ENCODE measurements at places on chromosomes 2 and 18.
A peak's percentile ranks its signal among the peaks of the same experiment; 100 is the strongest.

GRCh38 chr2:27664154-27664574 lies 475 bp downstream of the SLC4A1AP start:
- no peak for DNase-seq

DNA sequence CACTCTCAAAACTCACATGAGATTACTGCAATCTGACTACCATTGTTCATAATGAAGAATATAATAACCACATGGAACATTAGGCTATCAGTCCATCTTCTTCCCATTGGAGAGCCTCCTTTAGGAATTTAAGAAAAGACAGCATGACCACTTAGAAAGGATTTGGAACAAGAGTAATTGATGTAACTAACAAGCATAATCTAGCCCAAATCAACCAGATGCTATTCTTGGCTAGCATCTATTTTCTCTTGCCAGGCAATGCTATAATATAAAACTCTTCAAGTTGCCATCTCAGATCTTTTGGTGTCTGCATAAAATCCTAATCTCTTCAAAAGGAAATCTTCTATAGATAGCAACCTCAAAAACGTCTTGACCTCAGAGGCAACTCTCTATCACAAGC lies 152.0 kb upstream of the REG3G start:
- no peak for DNase-seq

- DNase-seq, result no peak
These were observed 80.4 kb downstream of the STK39 start for GRCh38 chr2:168166902-168167510.

GRCh38 chr2:173941567-173941966 lies 23.6 kb downstream of the SP3 start:
- no peak for DNase-seq

DNA sequence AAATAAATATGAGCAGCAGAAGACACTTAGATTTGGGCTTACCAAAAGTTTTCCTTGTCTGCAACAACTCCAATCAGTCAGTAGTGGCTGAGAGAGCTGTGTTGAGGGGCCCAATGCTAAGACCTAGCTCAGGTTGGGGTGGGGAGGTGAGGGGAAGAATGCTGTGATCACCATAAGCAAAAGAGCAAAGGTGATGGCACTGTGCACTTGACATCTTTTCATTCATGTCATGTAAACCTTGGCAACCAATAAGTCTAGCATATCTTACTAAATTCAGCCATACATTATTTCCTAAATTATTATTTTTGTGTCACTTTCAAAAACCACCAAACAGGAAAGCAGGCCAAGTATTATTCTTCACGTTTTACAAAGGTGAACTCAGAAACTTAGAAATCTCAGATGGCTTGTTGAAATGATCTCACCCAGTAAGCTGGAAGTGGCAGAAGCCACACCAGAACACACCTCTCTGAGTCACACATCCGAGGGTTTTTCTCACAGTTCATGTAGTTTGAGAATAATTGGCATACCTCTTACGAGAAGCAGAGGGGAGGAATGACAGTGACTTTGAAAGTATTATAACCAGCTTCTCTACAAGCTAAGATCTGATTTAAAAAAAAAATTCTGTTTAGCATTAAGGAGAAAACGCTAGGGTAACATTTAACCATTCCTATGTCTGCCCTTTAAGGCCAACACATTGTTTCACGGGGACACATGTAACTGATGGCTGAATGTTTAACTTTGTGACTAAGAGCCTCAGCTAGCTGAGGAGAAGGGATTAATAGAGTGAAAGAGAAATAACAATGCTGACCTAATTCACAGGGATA lies 43.3 kb upstream of the SETBP1 start:
- DNase-seq, result no peak

DNA sequence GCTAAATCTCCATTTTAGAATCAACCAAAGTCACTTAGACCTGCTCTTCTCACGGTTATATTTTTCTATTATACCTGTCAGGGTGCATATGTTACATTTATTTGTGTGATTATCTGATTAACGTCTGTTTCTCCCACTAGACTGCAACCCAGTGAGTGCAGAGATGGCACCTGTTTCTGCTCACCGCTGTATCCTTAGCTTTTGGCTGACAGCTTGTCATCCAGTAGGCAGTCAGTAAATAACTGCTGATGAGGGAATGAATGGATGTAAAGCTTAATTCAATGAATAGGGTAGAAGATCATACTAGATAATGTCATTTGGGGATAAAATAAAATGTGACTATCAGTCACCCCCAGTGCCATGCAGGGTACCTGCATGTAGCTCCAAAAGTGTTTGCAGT lies 6.9 kb upstream of the CHRNA1 start:
- DNase-seq, result no peak

DNA sequence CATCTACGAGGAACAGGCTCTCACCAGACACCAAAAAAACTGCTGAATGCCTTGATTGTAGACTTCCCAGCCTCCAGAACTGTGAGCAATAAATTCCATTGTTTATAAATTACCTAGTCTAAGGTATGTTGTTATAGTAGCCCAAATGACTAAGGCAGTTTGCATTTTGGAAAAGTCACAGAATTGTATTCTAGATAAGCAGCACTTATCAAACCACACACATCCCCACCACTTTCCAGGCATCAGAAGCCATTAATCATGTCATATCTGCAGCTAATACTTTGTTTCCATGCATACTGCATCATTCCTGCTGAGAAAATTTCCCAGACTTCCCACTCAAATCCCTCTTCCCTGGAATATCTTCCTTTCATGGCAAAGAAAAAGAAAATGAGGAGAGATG lies 187.2 kb downstream of the INO80D start:
- no peak for DNase-seq

DNA sequence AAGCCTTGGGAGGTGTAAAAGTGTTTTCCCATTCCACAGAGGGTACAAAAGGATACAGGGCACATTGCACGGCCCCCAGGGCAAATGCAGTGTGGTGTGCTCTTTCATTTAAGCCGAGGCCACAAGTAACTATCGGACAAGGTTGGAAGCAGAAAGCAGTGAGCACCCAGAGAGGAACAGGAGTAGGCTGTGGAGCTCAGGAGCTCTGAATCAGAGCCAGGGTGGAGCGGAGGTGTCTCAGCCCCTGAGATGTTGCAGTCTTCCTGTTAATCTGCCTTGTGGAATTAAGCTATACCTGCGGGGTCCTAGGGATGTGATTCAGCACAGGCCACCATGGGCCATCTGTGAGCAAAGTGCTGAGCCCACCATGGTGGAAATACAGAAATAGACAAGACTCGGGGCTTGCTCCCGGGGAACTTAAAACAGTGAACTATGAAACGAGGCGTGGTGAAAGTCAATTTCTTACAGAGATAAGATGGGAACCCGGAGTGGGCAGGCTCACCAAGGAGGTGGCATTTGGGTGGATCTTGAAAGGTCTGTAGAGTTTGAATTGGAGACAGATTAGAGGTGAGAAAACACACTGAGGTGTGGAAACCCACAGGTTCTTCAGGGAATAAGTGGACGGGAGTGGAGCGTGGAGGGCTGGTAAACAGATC lies 44.0 kb downstream of the ASAP2 start:
- no peak for DNase-seq

DNA sequence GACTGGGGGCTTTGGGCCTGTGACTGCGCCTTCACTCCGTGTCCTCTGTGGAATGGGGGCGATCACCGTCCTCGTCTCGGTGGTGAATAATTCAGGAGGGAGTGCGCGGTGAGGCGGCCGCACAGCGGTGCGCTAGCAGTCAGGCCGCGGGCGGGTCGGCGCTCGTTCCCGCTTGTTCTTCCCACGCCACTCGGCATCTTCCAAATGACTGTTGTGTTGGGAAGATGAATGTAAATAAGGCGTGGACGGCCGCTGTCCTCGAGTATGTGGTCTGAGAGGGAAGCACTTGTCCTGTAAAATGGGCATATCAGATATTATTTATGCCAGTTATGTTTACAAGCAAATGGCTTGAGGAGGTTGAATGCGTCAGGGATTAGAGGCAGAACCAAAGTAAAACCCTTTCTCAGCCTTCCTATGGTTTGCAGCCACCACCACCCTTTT lies 608 bp upstream of the VPS4B start:
- no peak for DNase-seq

DNA sequence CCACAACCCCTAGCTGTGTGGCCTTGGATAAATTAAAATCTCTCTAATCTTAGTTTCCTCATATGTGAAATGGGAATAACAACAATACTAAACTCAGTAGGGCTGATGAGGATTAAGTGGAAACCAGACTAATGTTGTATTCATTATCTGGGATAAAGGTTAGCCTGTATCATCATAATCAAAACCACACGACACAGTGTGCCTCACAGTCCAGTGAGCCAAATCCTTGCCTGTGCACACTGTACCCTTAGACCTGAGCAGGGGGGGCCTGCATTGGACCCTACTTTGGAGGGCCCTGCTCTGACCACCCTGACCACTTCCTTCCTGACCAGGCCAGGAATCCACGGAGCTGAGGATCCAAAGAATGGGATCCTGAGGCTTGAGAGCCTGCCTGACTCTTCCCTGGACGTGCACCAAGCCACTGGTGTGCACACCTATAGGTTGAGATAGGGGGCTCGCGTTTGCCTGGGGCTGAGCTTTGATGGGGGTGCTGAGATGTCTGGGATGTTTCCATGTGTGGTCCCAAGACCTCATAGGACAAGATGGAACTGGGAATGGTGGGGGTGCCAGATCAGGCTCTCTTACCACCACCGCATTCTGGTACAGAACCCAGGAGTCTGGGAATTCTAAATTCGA lies 69.7 kb downstream of the TGOLN2 start:
- no peak for DNase-seq

DNA sequence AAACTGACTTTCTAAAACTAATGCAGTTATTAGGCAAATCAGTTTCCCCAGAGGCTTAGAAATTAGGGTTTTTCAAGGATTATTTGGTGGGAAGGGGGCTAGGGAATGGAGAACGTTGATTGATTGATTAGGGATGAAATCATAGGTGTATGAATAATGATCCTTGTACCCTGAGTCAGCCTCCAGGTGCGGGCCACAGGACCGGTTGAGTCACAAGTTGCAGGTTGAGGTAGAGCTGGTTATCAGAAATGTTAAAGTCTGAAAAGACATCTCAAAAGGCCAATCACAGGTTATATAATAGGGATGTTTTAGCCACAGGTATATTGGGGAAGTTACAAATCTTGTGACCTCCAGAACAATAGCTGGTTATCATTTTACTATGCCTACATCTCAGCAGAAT lies 341.8 kb upstream of the GULP1 start:
- DNase-seq, result no peak

GRCh38 chr2:2875296-2875695 lies 502.3 kb downstream of the EIPR1 start:
- DNase-seq, result no peak

DNA sequence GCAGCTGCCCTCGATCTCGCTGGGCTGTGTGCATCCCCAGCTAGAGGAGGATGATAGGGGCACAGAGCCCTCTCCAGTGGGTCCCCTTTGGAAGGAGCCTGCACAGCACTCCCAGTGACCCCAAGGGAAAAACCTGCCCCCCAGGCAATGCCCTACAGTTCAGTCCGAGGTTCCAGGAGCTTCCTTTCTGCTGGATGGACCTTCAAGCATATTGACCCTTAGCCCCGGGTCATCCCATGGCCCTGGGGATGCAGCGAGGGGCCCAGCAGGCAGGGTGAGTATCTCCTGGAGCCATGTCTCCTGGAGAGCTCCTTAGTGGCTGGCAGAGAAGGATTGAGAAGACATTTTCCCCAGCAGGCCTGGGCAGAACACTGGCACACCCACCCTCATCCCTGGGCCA lies 45.4 kb upstream of the CTDP1 start:
- no peak for DNase-seq

GRCh38 chr2:105257981-105258380 lies 16.4 kb downstream of the GPR45 start:
- no peak for DNase-seq

DNA sequence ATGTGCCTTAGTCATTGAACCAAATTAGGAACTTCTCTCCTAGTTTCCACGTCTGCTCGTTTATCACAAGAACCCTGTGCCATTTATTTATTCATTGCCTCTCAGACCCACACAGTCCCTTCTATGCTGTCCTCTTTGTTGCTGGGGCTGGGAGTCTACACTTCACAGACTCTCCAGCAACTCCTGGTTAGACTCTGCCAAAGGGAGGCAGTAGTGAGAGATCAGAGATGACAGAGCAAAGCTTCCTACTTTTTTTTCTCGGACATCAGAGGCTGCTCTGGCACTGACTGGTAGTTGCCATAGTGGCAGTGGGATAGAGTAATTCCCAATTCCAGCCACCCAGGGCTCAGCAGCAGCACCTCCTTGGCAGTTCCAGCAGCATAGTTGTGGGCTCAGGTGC lies 277.5 kb downstream of the BCL11A start:
- DNase-seq, result no peak

DNA sequence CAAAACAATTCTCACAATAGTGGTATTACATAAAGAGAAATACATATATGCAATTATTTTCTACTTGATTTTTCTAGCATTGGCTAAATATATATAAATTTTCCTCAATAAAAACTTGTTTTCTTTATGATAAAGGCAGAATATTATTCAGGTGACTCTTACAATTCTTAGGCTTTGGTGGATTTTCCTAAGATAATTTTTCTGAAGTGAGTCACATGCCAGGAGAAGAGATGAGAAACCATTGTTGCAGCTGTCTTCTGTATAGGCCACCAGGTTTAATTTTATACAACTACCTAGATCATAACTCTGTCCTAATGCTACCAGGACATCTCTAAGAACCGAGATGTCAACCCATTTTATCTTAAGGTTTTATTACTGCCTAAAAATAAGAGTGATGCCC lies 552.4 kb upstream of the CDH2 start:
- DNase-seq, result no peak

- no peak for DNase-seq
These were observed 132.7 kb upstream of the HS6ST1 start for GRCh38 chr2:128451084-128452023.

DNA sequence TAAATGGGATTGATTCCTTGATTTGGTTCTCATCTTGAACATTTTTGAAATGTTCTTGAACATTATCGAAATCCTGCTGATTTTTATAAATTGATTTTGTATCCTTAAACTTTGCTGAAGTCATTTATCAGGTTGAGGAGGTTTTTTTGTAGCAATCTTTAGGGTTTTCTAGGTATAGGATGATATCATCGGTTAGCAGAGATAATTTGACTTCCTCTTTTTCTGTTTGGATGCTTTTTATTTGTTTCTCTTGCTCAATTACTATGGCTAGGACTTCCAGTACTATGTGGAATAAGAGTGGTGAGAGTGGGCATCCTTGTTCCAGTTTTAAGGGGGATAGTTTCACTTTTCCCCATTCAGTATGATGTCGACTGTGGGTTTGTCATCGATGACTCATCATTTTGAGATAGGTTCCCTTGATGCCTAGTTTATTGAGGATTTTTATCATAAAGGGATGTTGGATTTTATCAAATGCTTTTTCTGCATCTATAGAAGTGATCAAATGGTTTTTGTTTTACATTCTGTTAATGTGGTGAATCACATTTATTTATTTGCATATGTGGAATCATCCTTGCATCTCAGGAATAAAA lies 201.5 kb upstream of the ZSWIM2 start:
- peak; percentile 39 for DNase-seq

GRCh38 chr2:74079522-74080341 lies 68.0 kb downstream of the BOLA3 start:
- DNase-seq, result no peak
